Naive thymus-derived CD8-positive, alpha-beta T cell (primary cell): ENCODE measurements at places on chromosomes 7 and 10.
A peak's percentile ranks its signal among the peaks of the same experiment; 100 is the strongest.

- no peak for DNase-seq
Observed at GRCh38 chr10:32271617-32272016, 75.3 kb downstream of the EPC1 start.

DNA sequence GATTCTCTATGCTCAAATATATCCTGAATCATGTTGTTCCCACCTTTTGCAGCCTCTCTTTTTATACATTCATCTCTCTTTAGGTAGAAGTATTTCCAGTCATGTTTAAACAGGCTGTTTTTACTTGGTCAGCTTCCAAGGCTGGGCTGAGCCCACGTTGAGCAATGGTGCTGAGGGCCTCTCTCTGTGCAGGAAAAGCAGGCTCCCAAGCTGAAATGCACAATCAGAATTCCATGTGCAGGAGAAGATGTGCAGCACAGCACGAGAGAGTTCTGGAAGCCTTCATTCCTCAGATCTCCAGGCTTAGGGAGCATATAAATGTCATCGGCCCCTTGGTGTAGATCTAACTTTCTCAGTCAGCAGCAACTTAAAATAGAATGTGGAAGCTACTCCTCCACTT is 588.5 kb downstream of the TNS3 start:
- DNase-seq, result no peak

DNA sequence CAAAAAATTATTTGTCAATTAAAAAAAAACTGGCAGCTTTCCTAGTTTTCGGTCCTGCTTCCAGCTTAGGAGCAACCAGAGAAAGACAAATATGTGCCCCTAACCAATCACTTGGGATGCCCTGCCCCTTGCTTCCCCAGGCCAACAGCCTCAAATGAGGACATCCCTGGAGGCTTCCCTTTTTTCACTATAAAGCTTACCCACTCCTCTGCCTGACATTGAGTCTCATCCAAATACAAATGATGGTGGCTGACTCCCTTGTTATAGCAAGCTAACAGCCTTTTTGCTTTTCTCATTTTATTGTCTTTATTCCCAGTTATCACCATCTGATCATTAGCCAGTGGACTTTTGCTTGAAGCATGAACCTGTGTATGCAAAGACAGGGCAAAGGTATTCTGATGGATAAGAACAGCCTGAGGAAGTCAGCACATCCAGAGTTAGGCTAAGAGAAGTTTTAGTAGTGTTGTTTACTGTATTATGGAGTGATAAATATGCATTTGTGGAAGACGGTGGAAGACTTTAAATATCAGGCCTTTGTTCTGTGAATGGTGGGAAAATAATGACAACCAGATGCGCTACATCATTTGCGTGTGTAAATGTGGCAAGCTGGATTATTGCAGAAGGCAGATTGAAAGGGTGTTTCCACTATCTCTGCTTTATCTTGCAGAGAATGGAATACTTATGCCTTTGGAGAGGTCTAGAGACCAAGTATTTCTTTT is 1.7 kb upstream of the CCM2 start:
- DNase-seq, result no peak

GRCh38 chr7:121097577-121097976 is 109.1 kb downstream of the CPED1 start:
- DNase-seq, result no peak

DNA sequence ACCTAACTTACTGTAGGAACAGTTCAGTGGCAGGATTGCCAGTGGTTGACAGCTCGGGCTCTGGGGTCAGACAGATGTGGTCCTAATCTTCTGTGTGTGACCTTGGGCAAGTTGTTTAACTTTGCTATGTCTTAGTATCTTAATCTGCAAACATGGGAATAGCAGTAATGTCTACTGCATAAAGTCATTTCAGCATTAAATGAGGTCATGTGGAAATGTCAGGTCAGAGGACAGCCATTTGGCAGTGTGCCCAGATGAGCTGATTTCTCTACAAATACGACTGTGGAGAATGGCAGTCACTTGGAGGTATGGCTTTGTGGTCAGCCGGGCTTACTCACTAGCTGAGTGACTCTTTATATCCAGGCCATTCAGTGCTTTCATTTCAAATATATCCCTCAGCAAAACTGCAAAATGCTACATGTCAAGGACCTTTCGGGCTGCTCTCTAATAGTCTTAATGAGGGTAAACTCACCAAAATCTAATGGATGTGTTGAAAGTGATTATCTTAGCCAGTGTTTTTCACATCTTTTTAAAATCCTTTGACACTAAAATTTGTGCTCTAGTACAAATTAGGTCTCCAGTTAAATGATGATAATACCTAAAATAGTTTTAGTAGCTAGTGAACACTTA is 171.4 kb downstream of the ST7 start:
- DNase-seq, result no peak

DNA sequence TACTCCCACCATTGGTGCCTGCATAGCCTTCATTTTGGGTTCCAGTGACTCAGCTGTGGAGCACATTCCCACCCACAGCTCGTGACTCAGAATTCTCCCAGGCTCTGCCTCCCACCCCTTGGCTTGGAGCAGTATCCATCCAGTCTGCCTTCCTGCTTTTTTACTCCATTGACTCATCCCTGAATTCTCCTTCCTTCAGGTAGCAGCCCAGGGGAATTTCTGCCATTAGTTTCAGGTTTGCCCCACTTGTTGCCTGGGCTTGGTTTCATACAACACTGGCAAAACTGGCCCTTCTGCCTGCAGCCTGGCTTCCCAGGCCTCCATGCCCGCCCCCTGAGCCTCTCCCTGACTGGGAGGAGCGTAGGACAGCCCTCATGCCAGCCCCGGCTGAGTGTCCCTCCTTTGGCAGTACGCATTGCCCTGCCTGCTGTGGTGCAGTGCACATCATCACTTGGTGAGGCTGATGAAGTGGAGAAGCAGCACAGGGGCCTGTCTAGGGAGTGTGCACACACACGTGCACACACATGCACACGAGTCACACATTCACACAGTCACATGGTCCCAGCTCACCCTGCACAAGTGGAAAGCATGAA is 55.0 kb downstream of the SNX10 start:
- no peak for DNase-seq

- no peak for DNase-seq
Observed at GRCh38 chr7:1181640-1182039, 21.6 kb upstream of the ZFAND2A start.

- no peak for DNase-seq
Observed at GRCh38 chr7:84249656-84250055, 55.1 kb upstream of the SEMA3A start.

GRCh38 chr10:78407009-78407711 is 373.5 kb downstream of the RPS24 start:
- peak; percentile 52 for DNase-seq

GRCh38 chr7:103795787-103796186 is 193.7 kb downstream of the RELN start:
- DNase-seq, result no peak

DNA sequence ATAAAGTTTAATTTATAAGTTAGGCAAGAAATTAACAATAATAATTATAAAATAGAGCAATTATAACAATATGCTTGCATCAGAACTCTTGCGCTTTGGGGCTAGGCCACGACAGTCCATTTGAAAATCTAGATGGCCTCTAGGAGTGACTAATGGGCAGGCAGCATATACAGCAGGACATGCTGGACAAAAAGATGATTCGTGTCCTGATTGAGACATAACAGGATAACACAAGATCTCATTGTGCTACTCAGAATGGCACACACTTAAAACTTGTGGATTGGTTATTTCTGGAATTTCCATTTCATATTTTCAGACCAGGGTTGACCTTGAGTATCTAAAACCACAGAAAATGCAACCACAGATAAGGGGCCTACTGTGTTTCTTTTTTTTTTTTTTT is 27.5 kb downstream of the CTNNA3 start:
- no peak for DNase-seq

DNA sequence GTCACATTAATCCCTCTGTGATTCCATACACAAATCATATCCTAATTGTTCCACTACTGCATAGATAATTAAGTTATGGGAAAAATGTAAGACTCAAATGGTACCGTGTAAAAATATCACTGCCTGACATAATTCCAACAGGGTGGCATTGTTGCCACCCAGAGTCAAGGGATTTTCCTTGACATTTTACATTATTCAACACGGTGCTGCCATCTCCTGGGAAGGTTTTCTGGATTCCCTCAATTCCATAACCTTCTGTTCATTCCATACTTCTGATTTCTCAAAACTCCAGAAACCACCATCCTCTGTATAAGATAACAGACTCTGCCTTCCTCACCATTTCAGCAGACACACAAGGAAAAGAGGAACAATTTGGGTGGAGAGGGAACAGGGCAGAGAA is 495.9 kb downstream of the XPNPEP1 start:
- DNase-seq, result no peak

- DNase-seq, result no peak
Observed at GRCh38 chr7:97381815-97382554, 264.5 kb downstream of the SDHAF3 start.

GRCh38 chr7:15015545-15016314 is 113.2 kb upstream of the DGKB start:
- DNase-seq, result no peak

GRCh38 chr10:43452356-43452914 is 15.5 kb downstream of the ZNF487 start:
- DNase-seq, result no peak

DNA sequence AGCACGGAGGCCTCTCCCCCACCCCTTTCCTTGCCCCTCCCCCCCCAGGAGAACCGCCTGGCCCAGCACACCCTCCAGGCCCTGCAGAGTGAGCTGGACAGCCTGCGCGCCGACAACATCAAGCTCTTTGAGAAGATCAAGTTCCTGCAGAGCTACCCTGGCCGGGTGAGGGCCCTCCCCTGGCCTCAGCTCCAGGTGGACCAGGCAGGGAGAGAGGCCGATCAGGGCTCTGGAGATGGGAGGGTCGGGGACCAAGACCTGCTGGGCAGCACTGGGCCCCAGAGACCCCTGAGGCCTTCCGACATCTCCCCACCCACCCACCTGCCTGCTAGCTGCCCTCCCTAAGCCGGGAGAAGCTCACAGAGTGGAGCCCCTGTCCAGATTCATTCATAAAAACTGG is 8.8 kb upstream of the SH2B2 start:
- DNase-seq, result no peak

GRCh38 chr10:63522277-63522687 is 1.1 kb downstream of the REEP3 start:
- DNase-seq, result peak; percentile 56

DNA sequence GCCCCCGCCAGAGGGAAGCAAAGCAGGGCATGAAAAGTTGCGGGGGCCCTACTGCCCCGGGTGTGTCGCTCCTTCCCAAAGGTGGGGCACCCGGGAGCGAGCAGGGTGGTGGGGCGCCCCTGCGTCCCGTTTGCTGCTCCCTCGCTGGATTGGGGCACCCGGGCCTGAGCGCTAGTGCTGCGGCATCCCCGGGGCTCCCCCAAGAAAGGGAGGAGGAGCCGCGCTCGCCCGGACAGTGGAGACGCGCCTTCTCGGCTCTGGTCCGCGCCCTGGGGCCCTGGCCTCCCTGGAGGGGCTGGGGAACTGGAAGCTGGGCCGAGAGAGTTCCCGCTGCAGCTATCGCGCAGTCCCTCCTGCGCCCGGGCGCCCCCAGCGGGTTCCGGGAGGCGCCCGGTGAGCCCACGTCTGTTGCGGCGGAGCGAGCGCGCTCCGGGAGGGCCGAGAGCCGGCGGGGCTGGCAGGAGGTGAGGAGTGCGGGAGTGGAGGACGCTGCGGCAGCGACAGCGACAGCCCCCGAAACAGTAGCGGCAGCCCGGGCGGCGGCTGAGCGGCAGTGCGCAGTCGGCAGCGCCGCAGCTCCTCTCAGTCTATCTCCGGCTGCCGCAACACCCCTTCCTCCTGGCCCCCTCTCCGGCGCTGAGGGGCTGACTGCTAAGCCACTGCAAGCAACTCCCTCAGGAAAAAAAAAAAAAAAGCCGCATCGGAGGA is 504 bp upstream of the BMPER start:
- DNase-seq, result no peak

DNA sequence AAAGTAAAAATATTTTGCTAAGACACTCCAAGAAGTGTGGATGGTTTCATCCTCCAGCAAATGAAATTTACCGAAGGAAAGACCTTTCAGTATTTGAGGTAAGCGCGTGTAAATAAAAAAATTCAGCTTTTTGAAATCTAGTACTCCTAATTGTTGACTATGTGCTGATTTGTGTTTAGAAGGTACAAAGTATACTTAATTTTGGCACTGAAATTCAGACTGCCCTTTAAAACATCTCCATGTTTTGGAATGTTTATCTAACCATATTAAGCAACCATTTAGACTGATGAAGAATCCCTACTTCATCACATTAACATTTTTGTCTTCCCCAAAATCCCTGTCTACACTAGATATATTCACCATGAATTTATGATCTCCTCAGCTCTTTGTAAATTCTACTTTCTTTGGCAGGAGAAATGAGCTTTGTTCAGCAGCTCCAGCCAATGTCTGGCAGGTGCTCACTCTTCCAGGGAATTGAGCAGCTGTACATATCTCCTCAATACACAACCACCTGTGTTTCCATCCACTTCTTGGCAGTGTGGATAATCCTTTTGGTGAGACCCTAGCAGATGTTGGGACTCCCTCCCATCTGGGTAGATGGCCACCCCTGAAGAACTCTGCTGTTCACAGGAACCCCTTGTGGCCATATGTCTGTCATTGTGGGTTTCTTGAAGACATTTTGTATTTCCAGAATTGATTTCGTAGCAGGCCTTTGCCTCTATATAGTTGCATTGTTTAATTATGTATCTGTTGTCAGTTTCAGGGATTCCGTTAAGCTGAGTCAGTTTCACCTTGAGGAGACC is 129.4 kb upstream of the SAMD8 start:
- no peak for DNase-seq

DNA sequence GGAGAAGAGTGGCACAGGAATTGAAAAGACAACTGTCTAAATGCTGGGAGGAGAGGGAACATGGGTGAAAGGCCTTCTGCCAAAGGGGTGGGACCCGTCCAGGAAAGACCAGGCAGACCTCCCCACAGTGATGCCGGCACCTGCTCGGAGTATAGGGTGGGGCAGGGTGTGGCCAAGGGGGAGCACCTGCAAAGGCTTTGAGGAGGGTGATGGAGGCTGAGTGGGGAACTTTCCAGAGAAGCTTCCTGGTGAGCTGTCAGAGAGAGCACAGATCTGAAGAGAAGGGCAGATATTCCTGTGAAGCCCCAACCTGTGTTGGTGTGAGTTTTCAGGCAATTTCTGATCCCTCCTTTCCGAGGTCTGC is 263.4 kb upstream of the GRB10 start:
- no peak for DNase-seq

- no peak for DNase-seq
Observed at GRCh38 chr10:43862756-43863155, 214.1 kb upstream of the ZNF32 start.

DNA sequence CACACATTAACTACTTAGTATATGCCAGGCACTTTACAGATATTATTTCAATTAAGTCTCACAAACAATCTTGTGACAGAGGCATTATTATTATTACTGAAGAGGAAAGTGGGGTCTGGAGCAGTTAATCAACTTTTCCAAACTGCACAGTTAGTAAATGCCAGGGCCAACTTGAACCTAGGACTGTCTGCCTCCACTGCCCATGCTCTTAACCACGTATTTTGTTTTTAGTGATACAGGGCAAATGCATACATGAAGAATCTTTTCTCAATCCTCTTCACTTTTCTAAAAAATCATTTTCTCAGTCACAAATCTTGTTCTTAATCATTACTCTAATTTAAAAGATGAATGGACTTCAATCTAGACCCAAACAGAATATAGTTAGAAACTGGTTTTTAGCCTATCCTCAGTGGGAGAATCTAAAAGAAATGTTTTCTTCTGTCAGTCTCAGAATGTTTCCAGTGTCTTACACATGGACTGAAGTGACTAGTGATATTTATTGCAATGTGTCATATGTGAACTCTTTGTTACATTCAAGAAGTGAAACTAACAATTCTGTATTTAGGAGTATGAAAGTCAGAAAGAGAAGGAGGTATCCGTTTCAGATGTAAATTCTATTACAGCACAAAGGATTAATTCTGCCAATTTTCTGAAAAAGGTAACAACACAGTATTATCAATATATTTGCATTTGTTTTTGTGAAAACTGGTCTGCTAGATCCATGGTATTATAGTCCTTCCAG is 55.5 kb upstream of the CCNJ start:
- DNase-seq, result no peak
